ENCODE measurements at places on chromosomes 1 and 21. TPM values are rescaled to one million over a fixed set of nuclear protein-coding genes. Genes with fewer than 3 reads are reported as not detected.

DNA sequence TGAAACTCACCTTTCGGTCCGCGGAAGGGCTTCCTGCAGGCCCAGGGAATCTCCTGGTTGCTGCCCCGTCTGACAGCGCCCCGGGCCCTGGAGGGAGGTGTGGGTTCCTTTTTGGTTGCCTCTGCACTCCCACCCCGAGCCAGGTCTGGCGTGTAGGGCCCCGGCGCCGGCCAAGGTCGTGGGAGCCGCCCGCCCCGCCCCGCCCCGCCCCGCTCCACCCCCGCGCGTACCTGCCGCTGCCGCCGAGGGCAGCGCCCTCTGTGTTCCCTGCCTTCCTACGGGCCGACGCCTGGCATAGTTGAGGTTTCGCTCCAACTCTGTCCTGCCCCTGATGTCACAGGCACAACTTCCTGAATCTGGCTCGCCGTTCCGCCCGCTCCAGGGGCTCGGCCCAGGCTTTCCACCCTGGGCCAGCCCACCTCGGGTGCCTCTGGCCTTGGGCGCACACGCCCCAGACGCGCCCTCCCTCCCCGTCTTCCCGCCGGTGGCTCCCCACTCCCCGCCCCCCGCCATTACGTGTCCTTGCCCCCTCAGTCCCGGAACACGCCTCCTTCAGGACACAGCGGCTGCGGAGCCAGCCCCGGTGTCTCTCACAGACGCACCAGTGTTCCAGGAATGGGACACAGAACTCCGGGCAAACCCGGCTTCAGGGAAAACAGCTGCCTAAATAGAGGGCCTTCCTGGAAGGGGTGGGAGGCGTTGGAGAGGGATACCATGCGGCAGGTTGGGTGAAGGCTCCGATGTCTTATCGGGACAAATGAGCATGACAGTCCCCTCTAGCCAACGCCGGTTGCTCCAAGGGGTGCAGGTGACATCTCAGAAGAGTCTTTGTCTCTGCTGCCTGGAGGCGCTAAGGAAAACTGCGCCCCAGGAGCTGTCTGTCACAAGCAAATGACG is at the start of gene KIAA0040:
KIAA0040 (minus strand) TSS at position 147 of the 897 bp plus-strand sequence. CDS start 31,763 bp downstream, outside the sequence.
- peak within 1 kb of the TSS; percentile 57 for H3K4me3 ChIP-seq
- peaks cover 18% of the 10 kb centered on the region for H3K4me1 ChIP-seq
- peak within 1 kb of the TSS; percentile 93 for H3K27ac ChIP-seq
- no peaks in the 10 kb centered on the region for H3K36me3 ChIP-seq

- H3K27me3 ChIP-seq, result no peaks in the 10 kb centered on the region
- no peak overlapping the region for H3K4me3 ChIP-seq
- H3K36me3 ChIP-seq, result no peaks in the 10 kb centered on the region
- no peak overlapping the region for H3K27ac ChIP-seq
Observed at GRCh38 chr21:34996304-34997101, 52.6 kb downstream of the RUNX1 start.

DNA sequence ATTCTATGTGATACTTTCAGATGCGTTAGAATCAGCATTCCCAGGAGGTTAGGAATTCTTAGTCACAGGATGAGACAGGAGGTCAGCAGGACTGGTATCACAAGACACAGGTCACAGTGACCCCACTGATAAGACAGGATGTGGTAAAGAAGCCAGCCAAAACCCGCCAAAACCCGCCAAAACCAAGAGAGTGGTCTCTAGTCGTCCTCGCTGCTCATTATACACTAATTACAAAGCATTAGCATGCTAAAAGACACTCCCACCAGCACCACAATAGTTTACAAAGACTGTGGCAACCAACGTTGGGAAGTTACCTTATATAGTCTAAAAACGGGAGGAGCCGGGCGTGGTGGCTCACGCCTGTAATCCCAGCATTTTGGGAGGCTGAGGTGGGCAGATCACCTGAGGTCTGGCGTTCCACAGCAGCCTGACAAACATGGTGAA is 13.9 kb upstream of the ACTA1 start:
- peaks cover 93% of the 10 kb centered on the region for H3K36me3 ChIP-seq
- H3K4me1 ChIP-seq, result no peaks in the 10 kb centered on the region
- no peaks in the 10 kb centered on the region for H3K27me3 ChIP-seq
- no peak overlapping the region for H3K4me3 ChIP-seq
- no peak for DNase-seq
- H3K27ac ChIP-seq, result no peak overlapping the region

- no peaks in the 10 kb centered on the region for H3K4me1 ChIP-seq
- DNase-seq, result no peak
- no peak overlapping the region for H3K4me3 ChIP-seq
- no peaks in the 10 kb centered on the region for H3K36me3 ChIP-seq
- H3K27ac ChIP-seq, result no peak overlapping the region
Observed at GRCh38 chr1:17104782-17105181, 14.5 kb downstream of the PADI2 start.

GRCh38 chr1:55618199-55618598 is 403.0 kb upstream of the USP24 start:
- no peak for DNase-seq
- no peaks in the 10 kb centered on the region for H3K36me3 ChIP-seq
- H3K4me3 ChIP-seq, result no peak overlapping the region
- no peaks in the 10 kb centered on the region for H3K27me3 ChIP-seq
- no peak overlapping the region for H3K27ac ChIP-seq
- no peaks in the 10 kb centered on the region for H3K4me1 ChIP-seq

GRCh38 chr1:27011058-27011764 is 1.4 kb downstream of the TENT5B start:
- no peaks in the 10 kb centered on the region for H3K27me3 ChIP-seq
- DNase-seq, result peak; percentile 86
- H3K4me3 ChIP-seq, result peak overlapping the region; percentile 48
- H3K4me1 ChIP-seq, result peaks cover 61% of the 10 kb centered on the region

GRCh38 chr1:30358500-30358899 is 364.9 kb downstream of the MATN1 start:
- no peaks in the 10 kb centered on the region for H3K36me3 ChIP-seq
- no peak overlapping the region for H3K27ac ChIP-seq
- no peaks in the 10 kb centered on the region for H3K4me1 ChIP-seq
- DNase-seq, result no peak
- H3K4me3 ChIP-seq, result no peak overlapping the region

- no peak overlapping the region for H3K4me3 ChIP-seq
- H3K27ac ChIP-seq, result peak overlapping the region; percentile 50
- H3K36me3 ChIP-seq, result no peaks in the 10 kb centered on the region
Observed at GRCh38 chr21:36149788-36150711, 6.6 kb upstream of the DOP1B start.

DNA sequence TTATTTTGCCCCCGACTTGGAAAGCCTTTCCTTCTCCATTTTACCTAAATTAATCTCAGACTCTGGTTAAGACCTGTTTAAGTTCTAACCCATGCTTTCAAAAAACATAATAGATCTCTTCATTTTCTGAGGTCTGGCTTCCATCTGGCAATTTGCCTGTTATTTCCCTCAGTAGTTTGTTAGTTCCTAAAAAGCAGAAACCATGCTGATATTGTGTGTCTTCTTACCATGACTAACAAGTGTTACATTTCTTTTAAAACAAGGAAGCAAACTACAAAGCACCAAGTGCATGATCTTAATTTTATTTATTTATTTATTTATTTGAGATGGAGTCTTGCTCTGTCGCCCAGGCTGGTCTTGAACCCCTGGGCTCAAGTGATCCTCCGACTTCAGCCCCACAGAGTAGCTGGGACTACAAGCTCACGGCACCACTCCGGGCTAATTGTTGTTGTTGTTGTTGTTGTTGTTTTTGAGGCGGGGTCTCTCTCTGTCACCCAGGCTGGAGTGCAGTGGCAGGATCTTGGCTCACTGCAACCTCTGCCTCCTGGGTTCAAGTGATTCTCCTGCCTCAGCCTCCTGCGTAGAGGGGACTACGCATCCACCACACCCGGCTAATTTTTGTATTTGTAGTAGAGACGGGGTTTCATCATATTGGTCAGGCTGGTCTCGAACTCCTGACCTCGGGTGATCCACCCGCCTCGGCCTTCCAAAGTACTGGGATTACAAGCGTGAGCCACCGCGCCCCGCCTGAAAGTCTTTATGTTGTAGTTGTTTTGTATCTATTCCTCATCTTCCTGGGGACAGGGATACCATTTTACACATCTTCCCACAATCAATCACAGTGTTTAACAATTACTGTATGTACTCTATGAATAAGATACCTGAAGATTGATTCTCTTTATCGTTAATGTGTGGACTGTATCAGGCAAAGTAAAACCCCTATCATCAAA is 1.3 kb upstream of the PATJ start:
- DNase-seq, result no peak
- H3K27me3 ChIP-seq, result no peaks in the 10 kb centered on the region
- peak overlapping the region; percentile 73 for H3K4me3 ChIP-seq
- peak overlapping the region; percentile 99 for H3K27ac ChIP-seq
- H3K36me3 ChIP-seq, result no peaks in the 10 kb centered on the region
- H3K4me1 ChIP-seq, result peaks cover 18% of the 10 kb centered on the region

GRCh38 chr21:46205766-46206162 is 21.5 kb upstream of the SPATC1L start:
- H3K36me3 ChIP-seq, result peaks cover 94% of the 10 kb centered on the region
- no peaks in the 10 kb centered on the region for H3K4me1 ChIP-seq
- no peaks in the 10 kb centered on the region for H3K27me3 ChIP-seq
- no peak overlapping the region for H3K27ac ChIP-seq
- no peak overlapping the region for H3K4me3 ChIP-seq

- no peaks in the 10 kb centered on the region for H3K27me3 ChIP-seq
- H3K27ac ChIP-seq, result peak overlapping the region; percentile 59
- no peak for DNase-seq
- H3K4me1 ChIP-seq, result no peaks in the 10 kb centered on the region
- H3K36me3 ChIP-seq, result no peaks in the 10 kb centered on the region
Observed at GRCh38 chr1:8133190-8133589, 107.1 kb upstream of the ERRFI1 start.

- H3K4me1 ChIP-seq, result peaks cover 26% of the 10 kb centered on the region
- H3K4me3 ChIP-seq, result no peak overlapping the region
- no peaks in the 10 kb centered on the region for H3K27me3 ChIP-seq
Observed at GRCh38 chr1:24418898-24419628, 3.5 kb downstream of the NIPAL3 start.

DNA sequence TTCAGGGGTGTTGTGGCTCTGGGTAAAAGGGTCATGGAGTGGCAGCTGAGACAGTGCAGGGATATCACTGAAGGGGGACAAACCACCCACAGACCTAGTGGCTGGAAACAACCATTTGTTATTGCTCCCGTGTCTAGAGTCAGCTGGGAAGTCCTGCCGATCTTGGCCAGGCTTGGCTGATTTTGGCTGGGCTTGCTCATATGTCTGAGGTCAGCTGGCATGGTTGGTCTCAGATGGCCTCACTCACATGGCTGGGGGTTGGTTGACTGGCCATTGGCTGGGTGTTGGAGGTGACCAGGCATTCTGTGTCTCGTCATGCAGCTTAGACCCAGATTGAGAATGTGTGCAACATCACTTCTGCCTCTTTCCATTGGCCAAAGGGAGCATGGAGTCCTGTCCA is 203.8 kb upstream of the POU3F1 start:
- H3K27ac ChIP-seq, result no peak overlapping the region
- H3K27me3 ChIP-seq, result no peaks in the 10 kb centered on the region
- no peaks in the 10 kb centered on the region for H3K36me3 ChIP-seq
- peaks cover 5% of the 10 kb centered on the region for H3K4me1 ChIP-seq
- no peak for DNase-seq

Gene NPPA
- not detected for total RNA-seq

Gene HPDL
- not detected for total RNA-seq

Gene PCBP3
- not detected for total RNA-seq

Gene RGSL1
- not detected for total RNA-seq

Gene MPL
- total RNA-seq, result not detected

Gene FCAMR
- not detected for total RNA-seq

All from stomach (tissue), 19 donors.